ENCODE measurements at places on chromosomes 5 and 9. TPM values are rescaled to one million over a fixed set of nuclear protein-coding genes. Genes with fewer than 3 reads are reported as not detected.

Gene TRAF1
- polyA plus RNA-seq: 4.7 TPM

Gene PCDHB9
- 3.2 TPM for polyA plus RNA-seq

GRCh38 chr5:142048272-142048671, 35.4 kb upstream of the GNPDA1 start:
- no peak for DNase-seq

DNA sequence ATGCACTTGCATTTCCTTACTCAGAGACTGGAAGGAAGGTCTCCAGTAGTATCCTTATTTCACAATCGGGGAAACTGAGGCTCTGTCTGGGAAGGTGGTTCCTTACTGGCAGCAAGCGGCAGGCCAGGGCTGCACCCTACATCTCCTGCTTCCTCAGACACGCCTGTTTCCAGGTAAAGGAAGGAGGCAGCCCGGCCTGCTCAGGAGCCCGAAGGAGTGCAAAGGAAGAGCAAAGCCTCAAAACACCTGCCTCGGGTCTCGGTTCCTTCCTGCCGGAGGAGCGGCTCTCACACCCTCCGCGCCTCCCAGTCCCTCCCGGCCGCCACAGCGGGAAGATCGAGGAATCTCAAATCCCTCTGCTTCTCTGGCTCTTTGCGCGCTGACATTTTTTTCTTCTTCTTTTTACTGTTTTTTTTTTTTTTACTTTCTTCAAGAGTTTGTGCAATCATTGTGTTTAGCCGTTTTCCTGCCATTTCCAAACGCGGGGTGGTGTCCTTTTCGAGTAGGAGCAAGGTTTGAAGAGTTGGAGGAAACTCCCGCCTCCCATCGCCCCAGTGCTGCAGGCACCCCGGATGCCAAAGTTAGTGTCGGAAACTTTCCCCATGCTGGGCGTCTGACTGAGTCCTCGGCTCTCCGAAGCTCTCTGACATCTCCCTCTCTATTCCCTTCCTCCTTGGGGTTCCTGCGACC, 1.0 kb downstream of the GGTA1 start:
- peak; percentile 59 for DNase-seq

Gene HEMGN
- 4.2 TPM for polyA plus RNA-seq

DNA sequence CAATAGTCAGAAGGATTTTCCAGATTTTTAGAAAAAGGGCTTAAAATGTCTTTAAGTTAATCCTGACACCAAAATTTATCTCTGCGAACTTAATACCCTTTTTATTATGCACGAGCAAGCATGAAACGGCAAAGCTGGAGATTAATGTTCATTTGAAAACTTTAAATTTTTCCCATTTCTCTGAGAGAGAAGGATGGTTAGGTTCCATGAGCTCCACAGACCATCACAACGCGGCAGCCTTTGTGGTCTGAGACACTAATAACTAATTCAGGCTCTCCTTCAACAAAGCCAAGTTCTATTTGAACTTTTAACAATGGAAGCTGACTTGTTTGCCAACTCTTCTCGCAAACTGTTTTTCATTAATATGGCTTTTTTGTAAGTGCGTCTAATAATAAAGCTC, 94.7 kb downstream of the MYO10 start:
- DNase-seq: no peak

All from hindlimb muscle (tissue), 1 donor.